Activated CD8-positive, alpha-beta T cell treated with anti-CD3 and anti-CD28 coated beads, Interleukin-2, amount 10 ng/mL, durations not matched to agents 7 days and 5 days (primary cell): ENCODE measurements at places on chromosomes 6 and 20. TPM values are rescaled to one million over a fixed set of nuclear protein-coding genes. Genes with fewer than 3 reads are reported as not detected.

DNA sequence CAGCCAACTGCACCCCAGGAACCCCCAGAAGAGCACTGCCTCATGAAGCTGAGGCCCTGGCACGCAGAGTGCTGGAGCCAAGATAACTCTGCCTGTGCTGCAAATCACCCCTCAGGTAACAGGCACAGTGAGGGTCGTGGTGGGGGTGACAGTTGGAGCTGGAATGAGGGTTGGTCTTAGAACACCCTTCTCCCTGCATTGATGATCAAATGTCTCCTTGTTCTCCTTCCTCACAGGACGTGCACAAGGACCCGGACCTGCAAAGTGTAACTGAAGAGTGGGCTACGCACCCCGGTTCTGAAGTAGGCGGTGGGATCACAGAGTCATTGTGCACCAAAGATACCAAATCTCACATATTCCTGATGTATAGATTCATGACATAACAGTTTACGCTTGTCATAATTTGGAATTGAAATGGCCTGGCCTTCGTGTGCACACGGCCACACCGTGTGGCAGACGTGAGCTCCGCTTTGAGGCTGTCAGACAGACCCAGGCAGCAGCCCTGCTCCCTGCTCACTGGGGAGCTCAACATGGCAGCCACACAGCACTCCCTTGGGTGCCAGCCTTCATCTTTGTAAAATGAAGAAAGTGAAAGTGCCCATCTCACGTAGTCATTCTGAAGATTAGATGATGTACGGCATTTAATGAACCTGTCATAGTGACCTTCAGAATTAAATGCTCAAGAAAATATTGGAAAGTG is 8.8 kb downstream of the THBS2 start:
- DNase-seq: no peak

DNA sequence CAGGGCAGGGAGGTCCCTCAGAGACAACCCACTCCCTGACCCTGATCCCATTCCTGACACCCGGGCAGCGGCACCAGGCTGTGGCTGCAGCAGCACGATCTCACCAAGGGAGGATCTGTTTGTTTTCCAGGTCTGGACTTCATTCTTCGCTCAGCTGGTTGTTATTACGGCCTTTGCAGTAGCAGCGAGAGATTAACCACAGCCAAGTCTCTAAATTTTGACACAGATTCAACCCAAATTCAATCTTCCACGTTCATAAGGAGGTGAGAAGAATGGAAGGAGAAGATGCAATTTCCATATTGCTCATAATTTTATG is 91.1 kb upstream of the THBS2 start:
- no peak for DNase-seq

Gene MAK
- total RNA-seq: not detected

Gene IMPG1
- not detected for total RNA-seq

- no peak for DNase-seq
Measured at GRCh38 chr6:169157197-169158148, 96.2 kb downstream of the THBS2 start.

Gene GPR63
- 1.6 TPM for total RNA-seq

Gene GHRH
- total RNA-seq: not detected

- DNase-seq: no peak
Measured at GRCh38 chr6:75206576-75207342, 906 bp upstream of the COL12A1 start.

Gene HUS1B
- total RNA-seq: 1.8 TPM

Gene MUCL3
- not detected for total RNA-seq

DNA sequence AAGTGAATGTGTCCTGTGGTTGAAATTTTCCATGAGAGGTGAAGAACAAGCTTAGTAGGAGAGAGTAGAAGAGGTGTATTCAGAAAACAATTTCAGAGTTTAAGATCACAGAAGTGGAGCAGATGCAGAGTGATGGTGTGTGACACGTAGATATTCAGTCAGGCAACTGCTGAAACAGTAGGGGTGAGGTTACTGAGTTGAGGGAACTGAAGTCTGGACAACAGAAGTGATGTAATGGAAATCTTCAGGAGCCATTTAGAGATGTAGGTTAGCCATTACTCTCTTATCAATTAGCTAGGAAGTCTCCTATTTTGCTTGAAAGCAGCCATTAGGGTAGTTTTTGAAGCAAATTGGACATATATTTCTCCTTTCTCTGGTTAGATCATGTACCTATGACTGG is 584.4 kb downstream of the PKHD1 start:
- no peak for DNase-seq

- no peak for DNase-seq
Measured at GRCh38 chr6:147078106-147078505, 126.1 kb upstream of the STXBP5 start.

Gene GSTA3
- total RNA-seq: not detected

GRCh38 chr6:141123049-141123448 is 1009.7 kb upstream of the GJE1 start:
- no peak for DNase-seq

Gene RNF39
- total RNA-seq: not detected

Gene ALDH8A1
- 0.47 TPM for total RNA-seq

DNA sequence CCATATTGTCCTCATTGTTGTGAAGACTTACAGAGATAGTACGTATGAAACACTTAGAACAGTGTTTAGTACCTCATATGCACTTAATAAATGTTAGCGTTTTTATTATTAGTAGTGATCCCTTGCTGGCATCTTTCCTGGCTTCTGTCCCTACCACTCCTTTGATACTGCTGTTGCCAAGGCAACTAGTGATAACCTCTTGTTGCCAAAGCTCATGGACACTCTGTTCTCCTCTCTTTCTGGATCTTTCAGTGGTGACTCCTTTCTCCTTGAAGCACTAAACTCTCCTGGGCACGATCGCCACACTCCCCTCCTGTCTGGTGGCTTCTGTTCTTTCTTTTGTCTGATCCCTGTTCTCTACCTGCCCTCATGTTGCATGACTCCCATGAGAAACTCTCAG is 83.5 kb downstream of the FOXO3 start:
- DNase-seq: no peak

- no peak for DNase-seq
Measured at GRCh38 chr6:13338038-13338437, 9.7 kb upstream of the TBC1D7 start.

Gene AKAP12
- 0.08 TPM for total RNA-seq

DNA sequence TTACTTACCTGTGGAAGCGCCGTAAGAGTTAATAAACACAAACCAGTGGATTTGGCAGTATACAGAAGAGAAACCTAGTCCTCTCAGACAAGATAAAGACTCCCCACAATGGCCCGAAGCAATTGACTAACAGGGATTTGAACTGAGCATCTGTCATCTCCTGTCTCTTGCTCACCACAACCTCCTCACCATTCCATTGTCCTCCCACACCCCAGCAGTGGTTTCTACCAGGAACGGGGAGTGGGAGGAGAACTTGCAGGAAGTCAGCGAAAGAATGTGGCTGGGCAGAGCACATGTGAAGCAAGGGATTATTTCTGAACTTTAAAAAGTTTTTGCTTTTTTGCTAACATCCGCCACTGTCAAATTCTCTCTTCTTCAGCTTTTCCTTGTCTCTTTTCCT is 24.6 kb upstream of the TAAR1 start:
- no peak for DNase-seq

Gene BPIFB1
- not detected for total RNA-seq
